Suprapubic skin (tissue), 4 donors: ENCODE measurements at places on chromosomes 12 and 14.

GRCh38 chr12:8499616-8500015 is 13.7 kb upstream of the CLEC4D start:
- no peaks in the 10 kb centered on the region for H3K4me1 ChIP-seq
- H3K4me3 ChIP-seq = no peak overlapping the region
- no peaks in the 10 kb centered on the region for H3K36me3 ChIP-seq
- H3K27me3 ChIP-seq = no peaks in the 10 kb centered on the region

DNA sequence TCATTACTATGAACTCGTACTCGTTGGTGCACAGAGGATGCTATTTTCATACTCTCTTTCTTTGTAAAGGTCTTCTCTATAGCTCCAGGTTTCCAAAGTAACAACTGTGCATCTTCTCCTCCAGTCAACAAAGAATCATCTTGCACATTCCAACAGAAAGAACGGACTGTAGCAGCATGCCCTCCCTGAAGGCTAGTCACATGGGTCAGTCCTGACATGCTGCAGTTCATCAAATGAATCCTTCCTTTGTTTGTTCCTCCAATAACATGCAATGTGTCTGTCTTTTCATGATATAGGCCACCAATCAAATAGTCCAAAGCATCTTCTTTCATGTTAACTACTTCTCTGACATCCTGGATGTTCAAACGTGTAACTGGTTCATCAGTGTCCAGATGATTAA is 42.9 kb downstream of the WDR89 start:
- no peaks in the 10 kb centered on the region for H3K4me1 ChIP-seq
- no peak overlapping the region for H3K4me3 ChIP-seq
- peaks cover 21% of the 10 kb centered on the region for H3K36me3 ChIP-seq
- H3K27me3 ChIP-seq = no peaks in the 10 kb centered on the region

- H3K4me1 ChIP-seq = no peaks in the 10 kb centered on the region
- H3K27me3 ChIP-seq = no peaks in the 10 kb centered on the region
- no peak overlapping the region for H3K27ac ChIP-seq
- DNase-seq = no peak
- H3K4me3 ChIP-seq = no peak overlapping the region
These were observed 33.3 kb upstream of the C2CD5 start for GRCh38 chr12:22577667-22578066.

DNA sequence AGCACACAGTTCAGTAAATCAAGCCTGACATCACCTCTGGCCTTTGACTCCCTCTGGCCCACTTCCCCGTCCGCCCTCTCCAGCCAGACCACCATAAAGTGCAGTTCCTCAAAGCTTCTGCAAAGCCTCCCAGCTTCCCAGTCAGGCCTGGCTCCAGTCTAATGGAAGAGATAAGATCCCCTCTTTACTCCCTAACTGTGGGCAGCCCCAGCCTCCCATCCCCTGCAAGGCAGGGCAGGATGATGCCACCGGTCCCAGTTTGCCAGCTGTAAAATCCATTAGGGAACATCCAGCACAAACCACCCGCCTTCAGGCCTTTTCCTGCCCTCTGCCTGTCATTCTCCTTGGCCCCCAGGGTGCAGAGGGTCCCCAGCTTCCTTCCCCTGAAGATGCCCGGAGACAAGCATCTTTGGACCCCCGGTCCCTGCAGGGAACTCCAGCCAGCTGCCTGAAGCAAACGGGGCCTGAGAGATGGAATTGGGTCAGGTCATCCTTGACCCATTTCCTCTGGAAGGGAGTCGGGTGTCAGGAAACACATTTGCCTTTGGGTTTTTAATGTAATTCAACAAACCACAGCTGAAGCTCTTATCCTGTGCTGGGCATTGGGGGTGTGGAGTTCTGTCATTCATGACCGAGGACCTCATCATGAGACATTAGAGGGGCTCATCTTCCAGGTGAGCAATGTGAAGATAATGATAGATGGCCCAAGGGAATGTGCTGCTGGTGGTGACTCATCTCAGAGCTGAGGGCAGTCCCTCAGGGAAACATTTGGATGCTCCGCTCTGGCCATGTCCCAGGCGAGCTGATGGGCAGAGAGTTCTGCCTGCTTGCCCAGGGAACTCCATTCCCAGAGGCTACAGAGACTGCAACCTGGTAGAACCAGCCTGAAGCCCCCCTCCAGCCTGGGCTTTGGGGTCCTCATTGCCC is 93.8 kb upstream of the CLMN start:
- peaks cover 6% of the 10 kb centered on the region for H3K4me1 ChIP-seq
- DNase-seq = no peak
- no peak overlapping the region for H3K27ac ChIP-seq
- H3K27me3 ChIP-seq = no peaks in the 10 kb centered on the region

GRCh38 chr14:104425171-104425681 is 154.3 kb upstream of the C14orf180 start:
- peaks cover 4% of the 10 kb centered on the region for H3K4me1 ChIP-seq
- H3K27ac ChIP-seq = no peak overlapping the region
- no peak overlapping the region for H3K4me3 ChIP-seq
- peaks cover 62% of the 10 kb centered on the region for H3K27me3 ChIP-seq
- peak; percentile 37 for DNase-seq

- H3K27me3 ChIP-seq = peaks cover 4% of the 10 kb centered on the region
- H3K36me3 ChIP-seq = no peaks in the 10 kb centered on the region
- H3K4me3 ChIP-seq = peak within 1 kb of the TSS; percentile 36
These were observed at the start of gene CCDC175 for GRCh38 chr14:59576332-59577294. Gene CCDC175, minus strand, starts transcription at chr14:59576812. Its CDS starts 37 bp downstream, at chr14:59576775.

GRCh38 chr14:39857376-39858055 is 425.3 kb upstream of the FBXO33 start:
- H3K4me1 ChIP-seq = no peaks in the 10 kb centered on the region
- no peaks in the 10 kb centered on the region for H3K27me3 ChIP-seq
- DNase-seq = no peak
- no peak overlapping the region for H3K4me3 ChIP-seq
- no peaks in the 10 kb centered on the region for H3K36me3 ChIP-seq

GRCh38 chr12:9940375-9940774 is 8.2 kb upstream of the CLEC2A start:
- no peaks in the 10 kb centered on the region for H3K27me3 ChIP-seq
- no peak overlapping the region for H3K4me3 ChIP-seq
- DNase-seq = no peak
- no peaks in the 10 kb centered on the region for H3K4me1 ChIP-seq
- no peak overlapping the region for H3K27ac ChIP-seq

DNA sequence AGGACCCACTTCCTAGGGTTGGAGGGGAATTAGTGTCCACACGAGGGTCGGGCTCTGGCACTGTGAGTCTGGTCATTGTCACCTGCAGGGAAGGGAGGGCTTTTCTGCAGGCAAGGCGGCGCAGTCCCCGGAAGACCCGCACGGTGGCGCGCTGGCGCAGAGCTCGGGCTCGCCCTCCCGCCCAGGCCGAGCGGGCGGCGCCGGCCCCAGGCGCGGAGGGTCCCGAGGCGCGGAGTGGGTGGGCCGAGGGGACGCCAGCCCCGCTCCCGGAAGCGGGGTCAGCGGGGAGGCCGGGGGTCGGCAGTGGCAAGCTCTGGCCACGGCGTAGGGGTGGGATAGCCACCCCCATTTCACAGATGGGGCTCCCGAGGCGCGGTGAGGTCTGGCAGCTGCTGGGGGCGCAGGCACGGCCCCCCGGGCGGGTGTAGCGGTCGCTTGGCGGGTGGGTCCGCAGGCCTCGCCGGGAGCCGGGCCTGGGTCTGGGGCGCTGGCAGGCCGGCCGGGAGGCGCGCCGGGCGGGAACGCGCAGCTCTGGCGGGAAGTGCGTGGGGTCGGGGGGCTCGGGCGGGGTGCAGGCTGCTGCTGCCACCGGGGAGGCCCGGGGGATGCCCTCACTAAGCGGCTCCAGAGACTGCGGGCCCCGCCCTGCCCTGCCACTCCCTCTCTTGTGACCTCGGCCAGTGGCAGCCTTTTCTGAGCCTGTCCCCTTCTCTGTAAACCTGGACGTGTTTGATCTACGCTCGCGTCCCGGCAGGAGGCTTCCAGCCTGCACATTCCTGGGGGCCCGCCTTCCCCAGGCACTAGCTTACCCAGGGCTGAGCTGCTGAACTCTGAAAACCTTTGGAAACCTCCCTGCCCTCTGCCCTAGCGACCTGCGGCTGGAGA is 46.1 kb downstream of the CYP46A1 start:
- peaks cover 46% of the 10 kb centered on the region for H3K27me3 ChIP-seq
- no peaks in the 10 kb centered on the region for H3K36me3 ChIP-seq
- peak overlapping the region; percentile 58 for H3K4me3 ChIP-seq
- DNase-seq = peak; percentile 79
- no peak overlapping the region for H3K27ac ChIP-seq
